ENCODE measurements at places on chromosomes 12 and 14.

GRCh38 chr12:19084547-19084946 lies 45.0 kb upstream of the PLEKHA5 start:
- DNase-seq: no peak

- no peak for DNase-seq
Measured at GRCh38 chr14:52948039-52948438, 2.8 kb downstream of the FERMT2 start.

DNA sequence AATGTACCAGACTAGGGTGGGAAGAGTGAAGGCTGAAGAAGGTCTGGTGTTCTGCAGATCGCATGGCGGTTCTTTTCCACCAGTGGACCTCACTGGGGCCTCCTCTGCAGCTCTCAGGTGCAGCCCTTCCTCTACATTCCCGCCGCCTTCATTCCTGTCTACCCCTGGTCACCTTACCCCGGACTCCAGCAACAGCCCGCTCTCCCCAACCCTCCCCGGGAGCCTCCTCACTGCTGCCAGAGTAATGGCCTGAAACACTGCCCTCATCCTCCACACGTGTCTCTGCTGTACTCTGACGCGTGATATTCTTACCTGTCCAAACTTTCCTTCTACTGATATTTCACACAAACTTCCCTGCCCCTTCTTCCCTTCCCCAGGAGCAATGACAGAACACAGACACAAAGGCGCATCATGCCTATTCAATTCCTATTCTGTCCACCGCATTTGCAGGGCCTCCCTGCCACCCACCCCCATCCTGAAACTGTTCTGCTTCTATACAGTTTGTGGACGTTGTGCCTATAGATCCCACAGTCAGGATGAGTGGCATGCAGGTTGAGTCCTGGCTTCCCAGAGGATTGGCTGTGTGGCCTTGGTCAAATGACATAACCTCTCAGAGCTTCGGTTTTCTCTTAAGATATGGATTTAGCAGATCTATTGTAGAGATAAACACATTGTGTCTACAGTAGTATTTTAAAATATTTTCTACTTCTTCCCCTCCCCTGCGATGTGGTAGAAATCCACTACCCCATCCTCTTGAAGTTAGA lies 1.7 kb upstream of the NUAK1 start:
- no peak for DNase-seq

- DNase-seq: no peak
Measured at GRCh38 chr12:105332925-105333324, 2.4 kb downstream of the C12orf75 start.

- no peak for DNase-seq
Measured at GRCh38 chr12:40701756-40702155, 9.5 kb downstream of the CNTN1 start.

GRCh38 chr14:99966037-99966835 lies 99.0 kb upstream of the EVL start:
- DNase-seq: no peak

DNA sequence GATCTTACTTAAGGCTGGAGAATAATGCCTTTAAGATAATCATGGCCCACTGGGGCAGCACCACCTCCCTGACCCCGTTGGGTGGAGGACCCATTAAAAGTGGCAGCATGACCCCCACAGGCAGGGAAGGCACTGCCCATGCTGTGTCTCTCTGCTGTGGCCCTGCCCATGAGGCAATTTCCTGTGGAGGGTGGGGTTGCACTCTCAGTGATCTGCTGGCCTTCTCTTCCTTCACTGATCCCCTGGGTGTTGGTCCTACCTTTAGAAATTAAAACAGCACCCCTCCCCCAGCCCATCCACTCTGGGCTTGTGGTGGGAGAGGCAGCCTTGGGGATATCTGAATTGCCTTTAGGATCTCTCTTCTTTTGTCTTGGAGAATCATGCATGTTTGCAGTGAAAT lies 17.3 kb downstream of the KLRK1 start:
- no peak for DNase-seq

DNA sequence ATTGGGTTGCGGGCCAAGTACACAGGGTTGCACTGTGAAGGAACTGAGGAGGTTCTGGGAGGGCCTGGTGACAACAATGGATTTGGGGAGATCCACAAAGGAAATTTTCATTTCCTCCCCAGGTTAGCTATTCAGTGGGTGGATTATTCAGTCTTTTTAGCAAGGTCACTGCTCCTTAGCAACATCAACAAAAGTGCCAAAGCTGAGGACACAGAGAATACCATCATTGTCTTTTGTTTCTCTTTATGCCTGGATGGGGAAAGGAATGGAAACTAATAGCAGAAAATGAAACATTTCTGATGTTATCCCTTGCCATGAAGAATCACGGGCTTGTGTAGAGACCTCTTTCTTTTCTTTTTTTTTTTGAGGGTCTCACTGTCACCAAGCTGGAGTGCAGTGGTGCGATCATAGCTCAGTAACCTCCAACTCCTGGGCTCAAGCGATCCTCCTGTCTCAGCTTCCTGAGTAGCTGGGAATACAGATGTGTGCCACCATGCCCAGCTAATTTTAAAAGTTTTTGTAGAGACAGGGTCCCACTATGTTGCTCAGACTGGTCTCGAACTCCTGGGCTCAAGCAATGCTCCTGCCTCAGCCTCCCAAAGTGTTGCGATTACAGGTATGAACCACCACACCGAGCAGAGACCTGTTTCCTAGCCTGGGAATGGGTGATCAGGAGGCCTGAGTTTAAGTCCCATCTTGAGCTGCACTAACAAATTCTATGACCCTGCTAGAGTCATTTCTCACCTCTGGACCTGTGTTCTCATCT lies 6.5 kb downstream of the PPP1R3E start:
- no peak for DNase-seq

DNA sequence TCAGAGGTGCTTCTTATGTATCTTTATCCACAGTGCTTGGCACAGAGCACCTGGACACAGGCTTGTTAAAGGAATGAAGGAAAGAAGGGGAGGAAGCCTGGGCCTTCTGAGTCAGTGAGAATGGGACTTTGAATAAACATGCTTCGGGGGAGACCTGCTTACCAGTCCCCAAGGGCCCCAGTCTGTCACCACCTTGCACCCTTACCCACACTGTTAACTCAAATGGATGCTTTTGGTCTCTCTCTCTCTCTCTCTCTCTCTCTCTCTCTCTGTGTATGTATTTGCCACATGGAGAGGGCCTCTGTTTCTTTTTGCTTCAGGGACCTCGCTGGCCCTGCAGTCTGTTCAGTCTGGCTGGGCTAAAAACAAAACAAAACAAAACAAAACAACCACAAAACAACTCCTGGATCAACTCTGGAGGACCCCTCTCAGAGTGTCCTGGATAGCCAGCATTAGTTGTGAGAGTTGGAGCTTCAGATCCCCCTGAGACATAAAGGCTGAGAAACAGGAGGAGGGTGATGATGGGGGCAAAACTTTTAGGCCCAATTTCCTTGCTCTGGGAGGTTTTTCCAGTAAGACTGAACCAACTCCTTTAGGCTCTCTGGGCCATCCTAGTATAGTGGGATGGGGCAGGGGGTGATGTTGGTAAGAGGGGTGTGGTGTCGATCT lies 1.9 kb downstream of the KIF5A start:
- DNase-seq: no peak

DNA sequence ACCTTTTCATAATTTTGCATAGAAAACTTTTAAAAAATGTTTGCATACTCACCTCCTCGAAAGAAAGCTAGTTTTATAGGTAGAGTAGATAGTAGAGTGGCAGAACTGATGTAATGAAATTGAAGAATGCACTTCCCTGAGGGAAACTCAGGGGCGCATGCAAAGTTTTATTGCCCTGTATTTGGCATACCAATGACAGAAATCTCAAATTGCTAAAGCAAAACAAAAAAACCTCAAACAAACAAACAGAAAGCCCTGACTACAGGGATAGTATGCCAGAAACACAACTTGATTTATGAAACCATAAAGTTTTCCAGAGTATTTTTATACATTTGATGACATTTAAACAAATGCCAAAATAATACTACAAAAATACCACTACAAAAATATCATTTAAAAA lies 1.8 kb downstream of the RASSF9 start:
- no peak for DNase-seq

DNA sequence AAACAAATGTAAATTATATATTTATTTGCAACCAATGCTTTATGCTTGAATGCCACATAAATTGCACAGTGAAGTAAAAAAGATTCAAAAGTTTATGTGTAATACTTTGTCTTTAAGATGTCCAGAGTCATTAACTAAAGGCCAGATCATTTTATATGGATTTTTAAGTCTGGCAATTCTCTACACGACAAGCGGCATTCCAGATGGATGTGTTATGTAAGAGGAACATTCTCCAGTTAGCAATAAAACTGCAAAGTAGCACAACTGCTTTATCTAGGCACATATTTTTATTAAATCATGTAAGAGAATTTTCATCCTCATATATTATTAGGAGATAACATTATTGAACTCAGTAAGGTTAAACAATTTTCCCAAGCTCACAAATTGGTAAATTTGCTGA lies 1717.7 kb upstream of the SEL1L start:
- DNase-seq: no peak

DNA sequence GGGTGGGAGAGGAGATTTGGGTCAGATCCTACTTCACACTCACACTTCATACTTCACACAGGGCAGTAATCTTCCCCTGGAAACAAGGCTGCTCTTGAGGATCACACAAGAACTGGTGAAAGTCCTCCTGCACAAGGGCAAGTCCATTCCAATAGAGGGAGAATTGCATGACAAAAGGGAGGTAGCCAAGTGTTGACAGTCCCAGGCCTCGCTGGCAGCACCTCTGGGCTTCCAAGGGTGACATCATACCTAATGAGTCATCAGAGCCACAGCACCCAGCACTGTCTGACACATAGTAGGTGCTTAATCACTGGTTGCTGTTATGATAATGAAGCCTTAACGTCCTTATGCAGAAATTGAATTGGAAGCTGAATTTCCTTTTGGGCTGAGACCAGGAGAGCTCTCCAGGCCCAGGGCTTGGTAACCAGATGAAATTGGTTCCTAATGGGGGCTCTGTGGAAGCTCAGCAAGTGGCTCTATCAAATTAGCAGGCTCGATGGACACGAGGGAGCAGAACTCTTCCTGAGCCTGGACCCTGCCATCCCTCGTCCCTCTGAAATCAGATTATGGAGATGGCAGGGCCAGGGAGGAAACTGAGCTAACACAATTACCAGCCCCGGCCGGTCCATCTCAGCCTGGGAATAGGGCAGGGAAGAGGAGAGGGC lies 58.8 kb upstream of the ACTN1 start:
- no peak for DNase-seq

DNA sequence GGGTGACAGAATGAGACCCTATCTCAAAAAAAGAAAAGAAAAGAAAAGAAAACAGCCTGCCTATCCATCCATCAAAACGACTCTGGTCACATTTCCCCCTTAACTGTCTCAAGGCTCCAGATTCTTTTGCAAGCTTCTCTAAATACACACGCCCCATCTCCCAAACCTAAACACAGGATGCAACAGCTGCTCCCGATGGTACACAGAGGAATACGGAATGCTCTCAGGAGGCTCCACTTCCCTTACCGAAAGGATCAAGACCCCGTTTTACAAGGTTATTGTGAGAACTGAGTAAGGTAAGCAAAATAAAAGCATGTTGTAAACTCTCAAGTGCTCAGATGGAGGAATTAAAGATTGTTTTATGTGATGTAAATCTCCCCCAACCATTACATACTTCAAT lies 62.3 kb downstream of the NT5DC3 start:
- DNase-seq: no peak

DNA sequence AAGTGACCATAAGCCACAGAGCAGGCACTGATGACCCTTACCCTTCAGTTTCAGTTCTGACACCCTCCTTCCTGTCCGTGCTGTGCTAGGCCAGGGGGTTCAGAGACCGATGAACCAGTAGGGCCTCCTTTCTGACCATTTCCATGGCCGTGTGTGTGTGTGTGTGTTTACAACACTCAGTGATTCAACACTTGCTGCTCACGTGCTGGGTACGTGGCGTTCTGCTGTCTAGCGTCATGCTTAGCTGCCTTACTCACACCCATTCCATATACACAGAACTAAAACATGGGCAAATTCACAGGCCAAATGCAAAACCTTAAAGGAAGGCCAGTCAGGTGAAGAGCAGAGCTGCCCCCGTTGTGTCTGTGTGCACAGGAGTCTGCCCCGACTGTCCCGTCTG lies 67.5 kb downstream of the DNAH10 start:
- DNase-seq: no peak

DNA sequence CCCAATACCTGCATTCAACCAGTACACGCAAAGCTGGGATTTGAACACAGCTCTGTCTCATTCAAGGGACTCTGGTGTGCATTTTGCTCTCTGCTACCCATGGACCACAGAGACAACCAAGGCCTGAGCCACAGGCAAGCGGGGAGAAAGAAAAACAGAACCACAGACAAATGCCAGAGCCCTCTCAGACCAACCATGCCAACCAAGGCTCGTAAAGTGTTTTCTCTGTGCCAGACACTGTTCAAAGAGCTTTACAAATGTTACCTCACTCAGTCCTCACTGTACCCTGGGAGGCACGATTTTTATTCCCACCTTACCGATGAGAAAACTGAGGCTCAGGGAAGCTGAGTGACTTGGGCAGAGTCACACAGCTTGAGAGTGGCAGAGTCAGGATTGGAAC lies 32.4 kb upstream of the EML1 start:
- no peak for DNase-seq

DNA sequence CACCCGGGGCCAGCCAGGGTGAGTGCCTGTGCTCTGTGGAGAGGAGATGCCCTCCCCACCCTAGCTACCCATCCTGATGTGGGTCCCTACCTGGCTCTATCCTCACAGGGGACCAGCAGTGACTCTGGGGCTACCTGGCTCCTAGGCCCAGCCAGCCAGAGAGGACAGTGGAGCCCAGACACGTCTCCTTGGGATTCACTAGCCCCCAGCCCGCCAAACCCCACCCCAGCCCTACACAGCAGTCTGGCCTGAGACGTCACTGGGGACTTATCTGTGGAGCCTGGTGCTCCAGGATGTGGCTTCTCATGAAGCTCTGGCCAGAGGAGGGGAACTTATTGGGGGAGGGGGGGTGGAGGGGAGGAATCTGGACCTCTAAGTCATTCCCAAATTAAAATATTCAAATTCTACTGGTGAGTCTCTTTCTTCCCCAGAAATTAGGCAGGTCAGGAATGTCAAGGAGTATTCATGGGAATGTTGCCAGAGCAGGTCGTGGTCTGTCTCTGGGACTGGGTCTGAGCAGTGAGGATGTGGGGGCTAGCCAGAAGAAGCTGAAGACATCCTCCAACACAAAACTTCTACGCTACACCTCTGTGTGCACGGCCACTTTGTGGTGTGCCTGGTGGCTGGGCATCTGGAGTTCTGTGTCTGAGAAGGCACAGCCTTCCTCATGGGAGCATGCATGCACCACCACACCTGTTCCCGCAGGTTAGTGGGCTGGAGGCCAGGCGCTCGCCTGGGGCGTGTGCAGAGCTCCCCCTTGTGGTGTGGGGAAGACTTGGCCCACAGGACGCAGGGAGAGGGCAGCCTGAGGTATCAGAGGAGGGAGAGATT lies 2.7 kb downstream of the CMTM5 start:
- no peak for DNase-seq

- DNase-seq: no peak
Measured at GRCh38 chr12:96208346-96208745, 14.2 kb downstream of the ELK3 start.
